ENCODE measurements at places on chromosomes 13 and 19.

DNA sequence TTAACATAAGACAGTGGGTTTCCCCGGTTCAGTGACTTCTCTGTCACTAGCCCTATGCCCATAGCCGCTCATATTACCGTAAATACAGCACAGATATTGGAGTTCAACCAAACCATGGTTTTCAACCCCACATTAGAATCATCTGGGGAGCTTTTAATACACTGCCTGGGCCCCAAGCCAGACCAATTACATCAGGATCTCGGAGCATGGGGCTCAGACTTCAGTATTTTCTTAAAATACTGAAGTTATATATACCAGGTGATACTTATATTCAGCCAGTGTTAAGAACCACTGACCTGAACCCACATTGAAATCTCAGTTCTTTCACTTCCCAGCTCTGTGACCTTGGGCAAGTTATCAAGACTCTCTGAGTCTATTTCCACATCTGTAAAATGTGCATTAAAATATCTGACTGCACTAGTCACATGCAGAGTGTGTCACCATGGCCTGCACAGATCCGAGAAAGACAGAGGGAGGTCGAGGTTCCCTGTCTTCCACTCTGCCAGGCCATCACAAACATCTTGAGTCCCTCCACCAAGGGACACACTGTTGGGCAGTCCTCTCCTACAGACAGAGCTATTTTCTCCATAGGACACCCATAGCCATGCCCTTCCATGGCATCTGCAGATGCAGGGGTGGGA, 32.2 kb upstream of the IPO5 start:
- no peak for DNase-seq

DNA sequence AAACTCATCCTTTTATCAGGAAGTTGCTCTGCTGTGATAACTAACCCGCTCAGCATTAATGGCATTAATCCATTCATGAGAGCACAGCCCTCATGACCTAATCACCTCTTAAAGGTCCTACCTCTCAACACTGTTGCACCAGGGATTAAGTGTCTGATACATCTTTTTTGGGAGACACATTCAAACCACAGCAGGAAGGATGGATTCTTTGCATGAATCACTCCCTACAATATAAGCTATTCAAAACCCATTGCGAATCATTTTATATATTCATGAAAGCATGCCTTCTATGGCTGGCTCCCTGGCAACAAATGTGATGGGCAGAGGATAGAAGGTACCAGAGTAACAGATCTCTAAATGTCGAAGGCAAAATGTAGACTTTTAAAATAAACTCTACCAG, 27.6 kb downstream of the ARL11 start:
- DNase-seq: no peak

- DNase-seq: no peak
These were observed 99.0 kb upstream of the MRI1 start for GRCh38 chr19:13665125-13665905.

DNA sequence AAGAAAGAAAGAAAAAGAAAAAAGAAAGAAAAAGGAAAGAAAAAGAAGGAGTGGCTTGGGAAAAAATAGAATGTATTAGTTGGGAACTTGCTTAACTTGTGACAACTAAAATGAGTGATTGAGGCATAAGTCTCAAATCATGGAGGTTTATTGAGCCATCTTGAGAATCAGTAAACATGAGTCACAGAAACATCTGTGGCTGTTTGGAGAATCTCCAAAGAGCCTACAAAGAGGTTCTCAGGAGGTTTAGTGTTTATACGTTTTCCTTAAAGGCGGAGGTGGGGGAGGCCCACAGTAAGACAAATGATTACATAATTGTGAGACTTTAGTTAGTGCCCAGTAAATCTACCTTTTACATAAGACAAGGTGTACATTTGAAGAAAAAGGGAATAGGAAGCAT, 38.6 kb downstream of the WDR87 start:
- no peak for DNase-seq

GRCh38 chr13:77545626-77546412, 10.3 kb downstream of the SCEL start:
- DNase-seq: peak; percentile 31

DNA sequence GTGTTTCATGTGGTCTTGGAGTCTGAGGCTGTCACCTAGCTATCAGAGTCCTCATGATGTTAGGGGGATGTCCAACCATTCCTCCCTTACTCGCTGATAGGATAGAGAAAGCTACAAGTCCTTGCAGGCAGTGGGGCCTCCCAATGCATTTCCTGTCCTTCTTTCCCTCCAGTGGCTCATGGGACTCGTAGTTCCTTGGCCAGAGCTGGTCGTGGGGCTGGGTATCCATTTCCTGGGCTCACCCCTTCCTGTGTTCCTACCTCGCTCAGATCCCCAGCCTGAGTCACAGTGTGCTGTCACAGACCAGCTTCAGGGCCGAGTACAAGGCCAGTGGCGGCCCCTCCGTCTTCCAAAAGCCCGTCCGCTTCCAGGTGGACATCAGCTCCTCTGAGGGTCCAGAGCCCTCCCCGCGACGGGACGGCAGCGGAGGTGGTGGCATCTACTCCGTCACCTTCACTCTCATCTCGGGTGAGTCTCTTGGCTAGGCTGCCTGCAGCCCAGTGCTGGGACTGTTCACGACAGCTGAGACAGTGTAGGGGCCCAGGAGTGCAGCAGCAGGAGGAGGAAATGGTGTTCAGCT, 19.1 kb downstream of the TMEM150B start:
- DNase-seq: no peak

DNA sequence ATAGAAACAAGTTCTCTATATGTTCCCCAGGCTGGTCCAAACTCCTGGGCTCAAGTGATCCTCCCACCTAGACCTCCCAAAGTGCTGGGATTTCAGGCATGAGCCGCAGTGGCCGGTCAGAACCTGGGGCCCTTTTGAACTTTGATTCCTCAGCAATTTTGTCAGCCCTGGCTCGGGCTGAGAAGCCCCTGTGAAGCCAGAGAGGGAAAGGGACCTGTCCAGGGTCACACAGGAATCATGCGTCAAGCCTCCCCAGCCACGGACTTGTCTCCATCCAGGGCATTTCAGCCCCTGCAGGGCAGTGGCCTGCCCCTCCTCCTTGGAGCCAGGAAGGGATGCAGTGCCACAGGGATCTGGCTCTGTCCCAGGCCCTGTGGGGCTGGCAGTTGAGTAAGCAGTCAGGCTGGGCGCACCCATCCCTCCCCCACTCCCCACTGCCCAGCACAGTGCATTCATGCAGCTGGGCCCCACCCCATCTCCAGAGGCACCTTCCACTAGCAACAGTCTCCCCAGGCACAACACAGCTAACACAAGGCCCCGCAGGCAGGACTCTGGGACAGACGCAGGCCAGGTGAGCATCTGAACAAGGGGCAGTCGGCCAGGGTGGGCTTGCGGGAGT, at the start of gene CAPS:
TSS of gene CAPS (plus strand) at position 516 of the 619 bp plus-strand sequence. CDS start 153 bp downstream, outside the sequence.
- DNase-seq: no peak

DNA sequence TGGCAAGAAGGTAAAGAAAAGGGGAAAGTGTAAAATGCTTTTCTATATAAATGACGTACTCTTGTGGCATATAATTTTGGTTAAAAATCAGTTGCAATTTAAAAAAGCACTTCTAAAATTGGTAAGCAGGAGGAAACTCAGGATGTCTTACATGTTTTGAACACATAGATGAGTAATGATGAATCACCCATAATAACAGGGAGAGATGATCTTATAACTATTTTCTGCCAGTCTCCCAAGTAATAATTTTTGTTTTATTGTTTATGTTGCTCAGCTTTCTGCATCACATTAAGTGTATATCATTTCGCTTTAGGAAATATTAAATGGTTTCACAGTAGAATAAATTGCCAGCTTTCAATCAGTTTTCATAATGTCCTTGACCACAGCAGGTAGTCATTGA, 1430.7 kb upstream of the PCDH20 start:
- DNase-seq: no peak

DNA sequence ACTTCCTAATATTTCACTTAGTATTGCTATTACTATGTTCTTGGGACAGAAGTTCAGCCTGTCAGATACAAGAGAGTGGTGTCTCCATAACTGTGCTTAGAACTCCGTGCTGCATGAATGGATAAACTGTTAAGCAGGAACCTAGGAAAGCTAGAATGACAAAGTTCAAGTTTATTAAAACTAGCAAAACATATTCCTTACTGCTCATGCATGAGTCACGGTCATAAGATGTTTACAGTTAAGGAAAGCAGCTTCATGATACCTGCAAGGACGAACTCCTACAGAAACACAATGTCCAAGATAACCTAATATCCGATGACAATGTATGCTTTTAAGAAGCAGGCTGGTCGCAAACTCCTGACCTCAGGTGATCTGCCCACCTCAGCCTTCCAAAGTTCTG, 6.0 kb upstream of the ZNF765 start:
- no peak for DNase-seq

GRCh38 chr13:30170569-30170968, 136.8 kb downstream of the KATNAL1 start:
- DNase-seq: no peak

DNA sequence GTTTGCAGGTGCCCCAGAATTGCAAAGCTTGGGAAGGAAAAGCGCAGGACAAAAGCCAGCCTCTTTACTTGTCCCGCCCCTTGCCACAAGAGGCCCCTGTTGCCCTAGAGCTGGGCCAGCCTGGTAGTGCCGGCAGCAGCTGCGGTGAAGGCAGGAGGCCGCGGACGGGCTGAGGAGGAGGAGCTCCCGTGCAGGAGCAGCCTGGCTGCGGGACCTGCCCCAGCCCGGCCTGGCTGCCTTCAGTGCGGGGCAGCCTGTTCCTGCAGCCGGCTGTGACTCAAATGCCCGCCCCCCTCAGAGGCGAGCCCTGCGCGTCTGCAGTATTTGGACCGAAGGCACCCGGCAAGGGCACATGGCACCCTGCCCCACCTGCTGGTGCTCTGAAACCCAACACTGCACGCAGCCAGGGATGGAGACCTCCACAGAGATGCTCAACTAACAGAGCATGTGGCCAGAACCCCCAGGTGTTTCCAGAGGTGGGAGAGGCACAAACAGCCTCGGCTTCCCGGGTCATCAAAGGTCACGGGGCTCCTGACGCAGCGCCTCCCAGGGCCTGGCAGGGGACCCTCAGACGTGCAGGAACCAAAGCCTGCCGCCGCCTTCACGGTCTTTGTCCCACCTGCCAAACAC, 29.7 kb downstream of the NAXD start:
- peak; percentile 62 for DNase-seq

- no peak for DNase-seq
These were observed 358.1 kb downstream of the MYO16 start for GRCh38 chr13:108987517-108987916.

GRCh38 chr19:17205237-17206140, 9.7 kb upstream of the USE1 start:
- no peak for DNase-seq

DNA sequence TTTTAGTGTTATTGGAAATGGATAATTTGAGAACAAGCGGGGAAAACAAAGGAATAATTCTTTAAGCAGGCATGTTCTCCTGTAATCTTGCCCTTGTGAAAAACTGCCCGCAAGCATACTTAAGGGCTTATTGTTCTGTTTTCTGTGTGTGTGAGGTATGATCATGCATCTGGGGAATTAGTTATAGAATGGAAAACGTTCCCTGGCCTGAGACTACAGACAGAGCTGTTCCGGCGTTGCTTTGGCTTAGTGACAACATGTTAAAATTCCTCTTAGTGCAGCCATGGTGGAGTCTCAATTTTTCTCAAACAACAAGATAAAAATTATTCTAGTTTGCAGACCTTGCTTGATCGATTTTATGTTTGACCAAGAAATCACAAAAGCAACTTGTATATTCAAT, 560.2 kb upstream of the SPRY2 start:
- no peak for DNase-seq

- no peak for DNase-seq
These were observed 10.2 kb downstream of the NDUFA11 start for GRCh38 chr19:5893296-5893903.

DNA sequence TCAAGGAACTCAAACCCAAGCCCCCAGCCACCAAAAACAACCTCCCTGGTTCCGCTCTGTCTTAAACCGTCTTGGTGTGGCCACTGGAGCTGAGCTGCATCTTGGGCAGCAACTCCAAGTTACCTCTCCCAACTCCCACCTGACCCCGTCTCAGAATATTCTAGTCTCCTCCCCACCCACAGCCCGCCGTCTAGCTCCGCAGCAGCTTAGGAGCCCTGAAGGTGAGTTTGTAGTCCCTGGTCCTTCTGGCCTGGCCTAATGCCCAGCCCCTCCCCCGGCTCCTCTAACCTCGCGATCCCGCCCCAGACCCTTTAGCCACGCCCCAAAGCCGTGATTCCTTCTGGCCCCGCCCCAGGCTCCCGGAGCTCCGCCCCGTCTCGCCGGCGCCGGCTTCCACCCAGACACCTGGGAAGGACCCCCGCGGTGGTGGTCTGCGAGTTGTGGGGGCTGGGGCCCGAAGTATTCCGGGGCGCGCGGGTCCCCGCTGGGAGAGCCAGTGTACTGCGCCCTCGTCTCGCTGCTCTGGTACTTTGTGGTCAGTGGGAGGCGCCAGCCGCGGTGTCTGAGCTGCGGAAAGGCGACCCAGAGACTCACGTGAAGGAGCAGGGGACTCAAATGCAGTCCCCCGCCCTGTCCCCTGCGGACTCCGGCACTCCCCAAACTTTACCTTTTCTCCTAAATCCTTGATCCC, 2.5 kb upstream of the LHB start:
- DNase-seq: peak; percentile 26

DNA sequence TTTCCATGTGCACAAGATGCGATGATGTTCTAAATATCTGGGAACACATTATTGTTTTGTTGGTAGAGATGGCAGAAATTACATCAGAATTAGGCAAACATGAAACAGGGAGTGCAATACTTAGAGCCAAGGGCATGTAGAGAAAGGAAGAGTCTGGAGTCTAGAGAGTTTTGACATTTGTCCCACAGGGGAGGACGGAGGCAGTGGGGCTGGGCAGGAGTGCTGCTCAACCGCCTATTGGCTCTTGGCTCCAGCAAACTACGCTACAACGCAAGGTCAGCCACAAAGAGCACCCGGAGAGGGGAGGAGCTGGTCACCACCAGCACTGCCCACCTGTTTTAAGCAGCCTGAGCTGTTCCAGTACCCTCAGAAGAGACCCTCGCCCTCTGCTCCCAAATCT, 108.3 kb downstream of the ABCC4 start:
- DNase-seq: no peak

DNA sequence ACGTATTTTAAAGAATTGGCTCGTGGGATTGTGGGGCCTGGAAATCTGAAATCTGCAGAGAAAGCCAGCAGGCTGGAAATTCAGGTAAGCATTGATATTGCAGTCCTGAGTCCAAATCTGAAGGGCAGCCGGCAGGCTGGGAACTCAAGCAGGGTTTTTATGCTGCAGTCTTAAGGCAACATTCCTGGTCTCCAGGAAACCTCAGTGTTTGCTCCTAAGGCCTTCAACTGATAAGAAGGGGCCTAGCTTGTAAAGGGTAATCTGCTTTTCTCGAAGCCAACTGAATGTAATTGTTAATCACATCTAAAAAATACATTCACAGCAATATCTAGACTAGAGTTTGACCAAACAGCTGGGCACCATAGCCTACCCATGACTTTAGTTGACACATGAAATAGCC, 154.4 kb downstream of the EFNB2 start:
- no peak for DNase-seq

DNA sequence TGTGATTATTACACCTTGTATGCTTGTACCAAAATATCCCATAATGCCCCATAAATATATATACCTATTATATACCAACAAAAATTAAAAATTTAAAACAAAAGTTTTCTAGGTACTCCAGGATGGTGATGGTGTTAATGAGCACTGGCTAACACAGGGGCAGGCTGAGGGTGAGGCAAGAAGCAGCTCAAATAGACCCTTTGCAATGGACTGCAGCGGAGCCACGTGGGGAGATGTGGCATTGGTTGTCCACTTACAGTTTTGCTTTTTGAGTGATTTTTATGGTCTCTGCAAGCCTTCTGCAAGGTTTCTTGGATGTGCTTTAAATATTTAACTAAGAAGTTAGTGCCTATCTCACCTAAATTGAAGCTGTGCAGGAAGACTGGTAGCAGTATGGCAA, 132.9 kb downstream of the RAP2A start:
- no peak for DNase-seq

All from NCI-H187 treated with DMSO at 0.1 percent for 48 hours (cell line).